Omental fat pad (tissue), 4 donors: ENCODE measurements at places on chromosomes 4 and X.

GRCh38 chr4:167290678-167291077 lies 56.4 kb upstream of the SPOCK3 start:
- DNase-seq, result no peak

GRCh38 chr4:155403886-155404285 lies 27.1 kb upstream of the MAP9 start:
- DNase-seq, result no peak

DNA sequence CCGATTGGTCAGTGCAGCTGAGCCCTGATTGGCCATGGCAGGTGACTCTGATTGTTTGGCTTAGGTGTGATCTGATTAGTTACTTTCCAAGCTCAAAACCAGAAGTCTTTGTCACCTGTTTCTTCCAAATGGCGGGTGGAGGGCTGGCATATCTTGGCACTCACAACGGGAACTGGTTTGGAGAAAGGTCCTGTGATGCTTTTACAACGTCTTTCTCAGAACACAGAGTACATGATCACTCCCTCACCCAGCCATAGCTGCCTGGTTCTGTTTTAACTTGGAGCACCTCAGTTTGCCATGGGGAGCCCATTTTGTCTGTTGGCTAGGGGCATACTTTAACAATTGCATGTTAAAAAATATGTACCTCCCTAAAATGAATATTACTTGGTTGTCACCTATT lies 13.0 kb upstream of the XK start:
- no peak for DNase-seq

DNA sequence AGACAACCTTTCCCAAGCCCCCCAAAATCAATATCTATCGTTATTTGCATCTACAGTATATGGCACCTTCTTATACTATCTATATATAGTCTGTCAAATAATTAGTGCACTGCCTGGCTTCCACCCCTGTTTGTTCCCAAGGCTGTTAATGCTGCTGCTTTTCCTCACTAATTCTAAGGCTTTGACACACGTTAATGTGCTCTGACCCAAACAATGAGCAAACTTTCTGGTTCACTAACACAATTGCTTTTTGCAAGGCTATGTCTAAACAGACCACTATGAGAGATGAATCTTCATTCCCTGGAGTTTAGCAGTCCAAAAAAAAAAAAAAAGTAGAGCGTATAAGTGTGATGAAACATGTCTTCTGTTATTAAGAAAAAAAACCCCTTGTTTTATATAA lies 360.9 kb upstream of the AGA start:
- no peak for DNase-seq

GRCh38 chrX:93760163-93760562 lies 86.2 kb downstream of the FAM133A start:
- DNase-seq, result no peak

GRCh38 chr4:1658146-1658545 lies 26.0 kb downstream of the FAM53A start:
- DNase-seq, result no peak

GRCh38 chrX:39759526-39760224 lies 338.1 kb downstream of the BCOR start:
- DNase-seq, result no peak

GRCh38 chr4:152684007-152684406 lies 4.2 kb upstream of the TMEM154 start:
- DNase-seq, result no peak

- DNase-seq, result no peak
Measured at GRCh38 chr4:121950680-121951520, 960 bp downstream of the TRPC3 start.

GRCh38 chr4:52915730-52916300 lies 53.7 kb downstream of the RASL11B start:
- DNase-seq, result no peak

DNA sequence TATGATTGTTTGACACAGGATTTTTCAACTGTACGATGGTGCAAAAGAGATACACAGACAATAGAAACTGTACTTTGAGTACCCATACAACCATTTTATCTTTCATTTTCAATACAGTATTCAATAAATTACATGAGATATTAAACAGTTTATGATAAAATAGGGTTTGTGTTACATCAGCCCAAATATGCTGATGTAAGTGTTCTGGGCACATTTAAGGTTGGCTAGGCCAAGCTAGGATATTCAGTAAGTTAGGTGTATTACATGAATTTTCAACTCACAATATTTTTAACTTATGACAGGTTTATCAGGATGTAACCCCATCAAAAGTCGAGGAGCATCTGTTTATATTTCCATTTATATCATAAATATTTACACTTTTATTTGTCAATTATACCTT lies 42.9 kb upstream of the PLS3 start:
- no peak for DNase-seq

GRCh38 chr4:81491943-81492342 lies 20.2 kb upstream of the RASGEF1B start:
- DNase-seq, result no peak

DNA sequence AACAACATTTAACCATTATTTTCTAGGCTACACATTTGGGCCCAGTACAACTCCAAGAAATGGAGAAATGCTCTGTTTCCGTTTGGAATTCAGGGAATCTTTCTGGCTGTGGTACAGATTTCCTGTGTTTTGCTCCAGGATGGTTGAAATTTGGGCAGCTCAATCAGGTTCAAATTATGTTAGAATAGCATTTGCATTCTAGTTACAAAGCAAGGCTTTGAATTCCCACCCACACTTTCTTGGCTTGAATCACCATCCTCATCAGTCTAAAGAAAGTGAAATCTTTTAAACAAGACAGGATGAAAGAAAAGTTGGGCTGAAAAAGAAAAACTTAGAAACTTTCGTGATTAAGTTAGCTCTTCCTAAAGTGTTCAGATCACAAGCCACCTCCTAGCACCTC lies 98.1 kb upstream of the VCX3B start:
- no peak for DNase-seq

GRCh38 chr4:139508581-139509237 lies 47.3 kb downstream of the SETD7 start:
- no peak for DNase-seq

GRCh38 chr4:38670939-38671591 lies 7.1 kb downstream of the KLF3 start:
- DNase-seq, result no peak

DNA sequence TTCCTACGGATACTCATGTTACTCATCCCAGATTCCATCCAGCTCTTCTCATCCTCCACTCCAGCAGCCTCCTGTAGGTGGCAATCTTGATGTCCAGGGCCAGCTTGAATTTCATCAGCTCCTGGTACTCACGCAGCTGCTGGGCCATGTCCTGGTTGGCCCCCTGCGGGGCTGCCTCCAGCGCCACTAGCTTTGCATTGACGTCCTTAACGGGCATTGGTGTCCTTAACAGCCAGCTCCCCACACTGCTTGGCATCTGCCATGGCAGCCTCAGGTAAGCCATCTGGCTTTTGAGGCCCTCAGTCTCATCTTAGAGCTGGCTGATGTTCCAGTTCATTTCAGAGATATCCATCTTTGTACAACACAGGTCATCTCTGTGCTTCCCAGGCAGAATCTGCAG lies 223.7 kb downstream of the FGF13 start:
- no peak for DNase-seq

DNA sequence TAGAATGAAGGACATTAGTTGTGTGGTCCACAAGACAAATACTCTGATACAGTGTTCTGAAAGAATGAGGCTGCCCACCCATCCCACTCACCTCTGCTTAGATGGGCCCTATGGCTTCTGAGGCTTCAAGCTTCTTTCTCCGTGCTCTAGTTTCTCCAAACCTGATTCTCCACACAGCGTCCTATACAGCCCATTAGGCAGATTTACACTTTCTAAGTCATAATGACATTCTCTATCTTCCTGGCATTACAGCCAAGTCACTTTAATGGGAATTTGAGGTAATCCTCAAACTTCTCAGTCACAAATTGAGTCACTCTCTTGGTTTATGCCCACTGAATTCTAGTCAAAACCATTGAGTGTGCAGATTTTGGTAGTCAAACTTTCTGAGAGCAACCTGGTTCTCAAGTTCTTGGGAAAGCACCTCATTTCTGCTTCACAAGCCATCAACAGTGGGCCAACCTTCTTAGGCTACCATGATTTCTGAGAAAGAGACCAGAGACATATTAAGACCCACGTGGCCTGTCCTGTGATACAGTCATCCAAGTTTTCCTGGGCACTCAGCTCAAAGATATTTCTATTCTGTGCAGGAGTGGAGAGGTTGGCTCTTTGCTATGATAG lies 6.2 kb upstream of the SETD7 start:
- no peak for DNase-seq

DNA sequence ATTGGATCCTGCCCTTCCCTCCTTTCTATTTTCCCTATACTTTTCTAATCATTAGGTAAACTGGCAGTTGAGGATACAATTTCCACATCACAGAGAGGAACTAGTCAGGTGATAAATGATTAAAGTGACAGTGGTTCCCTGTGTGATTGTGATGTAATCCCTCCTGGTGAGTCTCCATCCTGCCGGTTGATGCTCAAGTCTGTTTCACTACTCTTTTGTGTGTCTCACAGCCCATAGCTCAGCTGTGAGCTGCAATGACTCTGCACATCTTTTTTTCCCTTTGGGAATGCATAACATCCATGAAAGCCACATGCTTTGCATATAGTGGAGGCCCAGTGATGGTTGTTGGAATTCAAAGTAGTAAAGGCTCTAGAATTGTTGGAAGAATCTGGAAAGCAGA lies 60.4 kb downstream of the CCNI start:
- DNase-seq, result no peak

DNA sequence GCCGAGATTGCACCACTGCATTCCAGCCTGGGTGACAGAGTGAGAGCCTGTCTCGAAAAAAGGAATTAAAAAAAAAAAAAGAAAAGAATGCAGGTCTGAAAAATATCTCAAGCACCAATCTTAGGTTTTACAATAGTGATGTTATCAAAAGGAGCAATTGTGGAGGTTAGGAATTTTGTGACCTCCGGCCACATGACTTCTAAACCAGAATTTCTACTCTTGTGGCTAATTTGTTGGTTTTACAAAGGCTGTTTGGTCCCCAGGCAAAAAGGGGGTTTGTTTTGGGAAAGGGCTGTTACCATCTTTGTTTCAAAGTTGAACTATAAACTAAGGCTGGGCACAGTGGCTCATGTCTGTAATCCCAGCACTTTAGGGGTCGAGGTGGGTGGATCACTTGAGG lies 15.4 kb upstream of the ZNF41 start:
- no peak for DNase-seq

DNA sequence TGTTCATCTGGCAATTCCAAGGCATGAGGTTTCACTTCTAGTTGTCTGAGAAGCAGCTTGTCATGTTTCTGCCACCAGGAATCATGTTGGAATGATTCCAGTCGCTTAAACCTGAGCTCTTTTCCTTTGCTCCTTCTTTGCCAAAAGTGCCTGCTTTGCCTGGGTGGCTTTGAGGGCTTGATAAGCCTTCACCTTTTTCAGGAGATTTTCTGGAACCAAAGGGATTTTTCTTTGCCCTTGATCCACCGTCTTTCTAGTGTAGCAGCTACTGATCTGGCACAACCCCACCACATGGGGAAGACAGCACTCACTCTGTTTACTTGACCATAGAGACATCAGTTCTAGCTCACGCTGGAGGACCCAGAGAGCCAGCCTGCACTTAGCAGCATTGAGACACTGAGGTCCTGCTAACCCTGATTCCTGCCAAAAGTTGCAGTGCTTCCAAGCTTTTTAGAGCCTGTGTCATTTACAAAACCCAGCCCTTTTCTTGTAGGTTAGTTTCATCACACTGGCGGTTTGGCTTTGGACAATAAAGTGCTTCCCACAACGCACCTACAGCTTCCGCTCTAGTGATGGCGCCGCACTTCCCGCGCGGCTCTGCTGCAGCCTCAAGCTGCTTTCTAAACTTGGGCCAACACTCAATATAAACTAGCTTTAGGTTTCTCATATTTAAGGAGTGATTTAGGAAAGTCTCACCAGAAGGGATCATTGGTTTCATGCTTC lies 7.3 kb upstream of the CCNI start:
- DNase-seq, result no peak

- no peak for DNase-seq
Measured at GRCh38 chr4:43932448-43932847, 516.2 kb downstream of the KCTD8 start.

- DNase-seq, result no peak
Measured at GRCh38 chrX:132776486-132777210, 181.8 kb downstream of the HS6ST2 start.

DNA sequence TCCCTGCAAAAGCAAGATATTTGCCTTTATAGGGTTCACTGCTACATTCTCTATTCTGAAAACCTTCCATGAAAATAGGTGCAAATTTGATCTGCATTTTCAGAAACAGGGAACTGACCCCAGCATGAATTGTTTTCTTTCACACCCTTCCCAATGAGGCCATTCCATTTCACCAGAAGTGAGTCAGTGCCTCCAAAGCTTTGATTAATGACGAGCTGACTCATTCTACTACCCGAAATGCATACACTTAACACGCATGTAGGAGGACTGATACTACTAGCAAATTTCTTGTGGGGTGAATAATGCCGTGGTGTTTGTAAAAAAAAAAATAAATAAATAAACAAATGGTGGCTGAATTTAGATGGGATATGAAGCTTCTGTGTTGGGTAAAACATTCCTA lies 146.9 kb upstream of the FGF13 start:
- no peak for DNase-seq

GRCh38 chr4:62226082-62226481 lies 1026.0 kb downstream of the ADGRL3 start:
- DNase-seq, result no peak

GRCh38 chr4:42391981-42392380 lies 5.3 kb upstream of the SHISA3 start:
- DNase-seq, result no peak
